ENCODE measurements at places on chromosomes 13 and 19. TPM values are rescaled to one million over a fixed set of nuclear protein-coding genes. Genes with fewer than 3 reads are reported as not detected.

The CYP4F2 gene
- total RNA-seq: not detected

The PSG2 gene
- not detected for total RNA-seq

The NDUFA13 gene
- 218 TPM for total RNA-seq

The DAND5 gene
- total RNA-seq: 0.32 TPM

The ZNF177 gene
- 2.2 TPM for total RNA-seq

The ZNF616 gene
- total RNA-seq: 13.4 TPM

The CASP14 gene
- total RNA-seq: not detected

- DNase-seq: no peak
- H3K27me3 ChIP-seq: no peaks in the 10 kb centered on the region
- no peaks in the 10 kb centered on the region for H3K36me3 ChIP-seq
- no peak overlapping the region for H3K4me3 ChIP-seq
Observed at GRCh38 chr13:105579821-105580710, 955.4 kb downstream of the EFNB2 start.

DNA sequence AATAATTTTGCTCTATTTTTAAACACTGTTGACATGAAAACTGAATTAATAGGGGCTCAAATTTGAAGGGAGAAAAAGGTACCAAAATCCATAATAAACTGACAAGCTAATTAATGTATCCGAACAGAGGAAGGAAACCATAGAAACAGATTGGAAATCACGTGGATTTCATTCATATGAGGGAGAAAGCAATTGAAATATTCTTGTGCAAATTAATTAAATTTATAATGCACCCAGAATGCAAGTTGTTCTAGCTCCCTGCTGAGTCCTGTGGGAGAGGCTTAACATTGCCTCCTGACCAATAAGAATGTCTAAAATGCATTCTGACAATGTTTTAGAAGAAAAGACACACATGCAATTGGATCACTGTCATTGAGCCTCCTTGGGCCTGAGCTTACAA lies 17.7 kb upstream of the SERPINE3 start:
- H3K4me1 ChIP-seq: no peaks in the 10 kb centered on the region
- no peaks in the 10 kb centered on the region for H3K36me3 ChIP-seq
- no peaks in the 10 kb centered on the region for H3K27me3 ChIP-seq

- no peaks in the 10 kb centered on the region for H3K36me3 ChIP-seq
- peaks cover 13% of the 10 kb centered on the region for H3K27me3 ChIP-seq
- no peak overlapping the region for H3K27ac ChIP-seq
- H3K4me1 ChIP-seq: no peaks in the 10 kb centered on the region
- no peak overlapping the region for H3K4me3 ChIP-seq
Observed at GRCh38 chr19:17784201-17785008, 10.5 kb upstream of the B3GNT3 start.

GRCh38 chr19:13154911-13155471 lies 4.8 kb downstream of the IER2 start:
- H3K4me3 ChIP-seq: peak overlapping the region; percentile 97
- H3K27ac ChIP-seq: peak overlapping the region; percentile 100
- H3K36me3 ChIP-seq: no peaks in the 10 kb centered on the region
- H3K4me1 ChIP-seq: peaks cover 26% of the 10 kb centered on the region
- no peaks in the 10 kb centered on the region for H3K27me3 ChIP-seq

GRCh38 chr13:96792736-96793403 lies 201.4 kb downstream of the OXGR1 start:
- H3K4me3 ChIP-seq: no peak overlapping the region
- H3K4me1 ChIP-seq: no peaks in the 10 kb centered on the region
- no peak overlapping the region for H3K27ac ChIP-seq
- H3K27me3 ChIP-seq: no peaks in the 10 kb centered on the region
- no peak for DNase-seq
- no peaks in the 10 kb centered on the region for H3K36me3 ChIP-seq

All from lower lobe of right lung (tissue), 2 donors.